NCI-H1436 (cell line): ENCODE measurements at places on chromosomes 6 and 20.

GRCh38 chr6:166800137-166800536, 156.2 kb downstream of the RNASET2 start:
- DNase-seq, result no peak

GRCh38 chr20:62941792-62942191, 3.8 kb downstream of the GID8 start:
- DNase-seq, result no peak

DNA sequence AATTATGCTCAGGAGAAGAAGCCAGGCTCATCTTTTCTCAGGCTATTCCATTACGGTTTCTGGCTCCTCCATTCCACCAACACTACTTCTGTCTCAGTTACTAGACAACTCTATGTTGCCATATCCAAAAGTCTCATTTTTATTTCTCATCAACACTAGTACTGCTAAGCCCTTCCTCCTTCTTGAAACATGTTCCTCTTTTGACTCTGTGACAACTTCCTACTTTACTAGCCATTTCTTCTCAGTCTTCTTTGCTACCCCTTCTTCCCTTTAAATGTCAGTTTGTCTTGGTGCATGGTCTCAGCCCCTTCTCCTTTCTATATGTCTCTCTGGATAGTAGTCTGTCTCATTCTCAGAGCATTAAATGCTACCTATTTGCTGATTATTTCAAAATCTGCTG, 7.1 kb upstream of the ADGRG6 start:
- no peak for DNase-seq

GRCh38 chr6:26022132-26022472, 59.5 kb downstream of the TRIM38 start:
- peak; percentile 79 for DNase-seq

DNA sequence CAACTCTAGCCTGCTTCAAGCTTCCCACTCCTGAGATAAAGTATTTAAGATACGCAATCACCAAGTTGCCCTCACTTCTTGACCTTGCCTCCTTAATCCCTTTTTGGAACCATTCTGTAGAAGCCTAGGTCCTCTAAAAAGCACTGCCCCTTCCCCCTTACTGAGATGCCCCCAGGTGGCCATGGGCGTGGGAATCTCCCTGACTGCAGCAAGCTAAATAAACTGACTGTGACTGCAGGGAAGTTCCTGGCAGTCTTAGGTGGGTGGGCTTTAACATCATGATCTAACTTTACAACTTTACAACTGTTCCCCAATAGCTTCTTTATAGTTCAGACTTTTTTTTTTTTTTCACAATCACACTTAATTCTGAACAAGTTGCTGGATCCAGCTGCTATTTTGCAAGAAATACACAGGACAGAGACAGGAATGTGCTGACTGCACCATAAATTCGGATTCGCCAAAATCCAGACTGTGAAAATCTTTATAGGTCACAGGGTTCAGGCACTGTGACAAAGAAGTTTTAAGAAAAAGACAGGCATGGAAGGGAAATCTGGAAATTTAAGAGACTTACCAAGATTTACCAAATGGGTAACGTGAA, 344.2 kb upstream of the SULF2 start:
- DNase-seq, result no peak

GRCh38 chr6:31010393-31011060, at the start of gene MUC22:
Gene MUC22 (plus strand): TSS chr6:31010474. CDS start chr6:31010707, 233 bp downstream.
- DNase-seq, result no peak

- no peak for DNase-seq
These were observed 443.5 kb downstream of the PREX1 start for GRCh38 chr20:48384147-48384818.

GRCh38 chr6:149974825-149975224, 11.1 kb downstream of the ULBP1 start:
- DNase-seq, result no peak

- no peak for DNase-seq
These were observed 644 bp downstream of the OARD1 start for GRCh38 chr6:41071501-41071922.

GRCh38 chr6:147248859-147249258, 44.6 kb downstream of the STXBP5 start:
- no peak for DNase-seq

GRCh38 chr6:57421503-57421902, 104.1 kb downstream of the PRIM2 start:
- no peak for DNase-seq

DNA sequence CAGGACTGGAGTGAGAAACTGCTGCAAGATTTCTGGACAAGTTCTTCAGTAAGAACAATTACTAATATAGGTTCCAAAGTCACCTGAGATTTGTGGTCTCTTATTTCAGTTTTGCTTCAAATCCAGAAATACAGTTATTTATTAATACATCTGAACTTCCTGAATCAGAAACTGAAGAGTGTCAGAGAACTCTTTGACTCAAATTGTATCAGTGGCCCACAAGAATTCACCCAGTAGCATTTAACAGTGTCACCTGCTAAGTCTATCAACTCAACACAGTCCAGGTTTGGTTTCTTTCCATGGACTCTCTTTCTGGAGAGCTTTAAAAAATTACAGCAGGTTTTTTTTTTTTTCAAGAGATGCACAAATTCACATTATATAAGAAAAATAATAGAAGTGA, 18.8 kb upstream of the NHSL1 start:
- no peak for DNase-seq

DNA sequence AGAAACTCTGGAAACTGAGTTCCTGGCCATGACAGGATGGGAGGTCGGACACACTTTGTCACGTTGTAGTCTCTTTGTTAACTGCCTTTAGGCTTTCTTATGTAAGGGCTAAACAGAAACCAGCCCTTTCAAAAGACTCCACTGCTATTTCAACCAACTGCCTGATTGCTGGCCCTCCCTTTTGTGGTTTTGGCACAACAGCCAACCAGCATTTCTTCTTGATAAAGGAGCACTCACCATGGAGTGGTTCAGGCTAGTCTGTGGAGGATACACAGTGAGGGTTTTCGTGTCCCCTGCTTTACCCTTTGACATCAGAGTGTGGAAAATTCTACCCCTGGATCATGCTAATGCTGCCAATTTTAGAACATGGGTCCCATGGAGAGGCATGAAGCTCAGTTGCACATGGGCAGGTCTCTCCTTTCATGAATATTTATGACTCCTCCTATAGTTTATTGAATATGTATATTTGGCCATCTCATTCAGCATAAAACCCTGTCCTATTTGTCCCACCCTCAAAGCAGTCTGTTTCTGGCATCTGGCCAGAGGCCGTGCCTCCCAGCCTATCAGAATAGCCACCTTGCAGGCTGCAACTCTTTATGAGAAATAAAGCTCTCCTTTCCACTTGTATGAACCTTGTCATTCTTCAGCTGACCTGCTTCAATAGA, 148.3 kb downstream of the HS3ST5 start:
- DNase-seq, result no peak

DNA sequence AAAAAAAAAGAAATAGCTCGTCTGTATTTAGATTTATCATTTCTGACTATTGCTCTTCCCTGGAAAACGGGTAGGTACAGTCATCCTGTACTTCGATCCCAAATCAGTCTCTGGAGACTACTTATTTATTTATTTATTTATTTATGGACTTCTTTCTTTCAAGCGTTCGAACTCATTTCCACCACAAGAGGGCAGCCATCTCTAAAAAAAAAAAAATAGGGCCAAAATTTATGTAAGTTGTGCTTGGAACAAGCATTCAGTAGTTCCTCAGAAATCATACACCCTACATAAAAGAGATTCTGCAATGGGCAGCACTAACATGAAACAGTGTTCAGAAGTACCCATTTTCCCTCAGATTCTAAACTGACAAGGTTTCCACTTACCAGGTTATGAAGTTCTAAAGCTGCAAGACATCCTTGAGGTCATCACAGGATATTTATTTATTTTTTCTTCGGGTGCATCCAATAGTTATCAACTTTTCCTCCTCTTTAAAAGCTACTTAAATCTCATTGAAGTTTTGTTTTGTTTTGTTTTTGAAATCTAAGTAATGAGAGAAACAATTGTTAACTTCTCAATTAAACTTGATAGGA, 1.9 kb upstream of the BMP2 start:
- DNase-seq, result peak; percentile 64

DNA sequence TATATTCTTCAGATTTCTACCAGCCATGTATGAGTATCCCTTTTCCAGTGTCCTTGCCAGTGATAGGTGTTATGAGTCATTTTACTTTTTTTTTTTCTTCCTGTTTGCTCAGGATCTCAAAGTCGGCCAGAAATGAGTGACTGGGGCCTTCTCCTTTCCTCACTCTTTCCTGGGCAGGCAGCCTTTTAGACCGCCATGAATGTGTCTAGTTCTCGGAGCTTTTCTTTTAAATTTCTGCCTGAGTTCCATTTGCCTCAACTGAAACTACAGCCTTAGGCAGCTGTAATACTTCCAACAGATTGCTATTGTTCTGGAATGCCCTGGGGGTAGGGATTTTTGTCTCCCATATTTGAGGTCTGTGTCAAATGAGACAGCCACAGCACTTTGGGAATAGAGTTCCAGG, 83.7 kb downstream of the STXBP5 start:
- no peak for DNase-seq
